Upper lobe of right lung (tissue), 1 donor: ENCODE measurements at places on chromosomes 16 and 17. TPM values are rescaled to one million over a fixed set of nuclear protein-coding genes. Genes with fewer than 3 reads are reported as not detected.

The CASKIN1 gene
- 0.06 TPM for total RNA-seq

The NPIPA3 gene
- total RNA-seq = 3.2 TPM

The P4HB gene
- 462 TPM for total RNA-seq

The NLRC3 gene
- 5.5 TPM for total RNA-seq

The TMEM219 gene
- 133 TPM for total RNA-seq

The ITGB4 gene
- 82.2 TPM for total RNA-seq

The ATP2A1 gene
- total RNA-seq = 0.46 TPM

The SLC35G6 gene
- not detected for total RNA-seq

The IL32 gene
- total RNA-seq = 91.5 TPM

The CCT6B gene
- total RNA-seq = 1.7 TPM

The FADS6 gene
- not detected for total RNA-seq

The EPN3 gene
- 0.09 TPM for total RNA-seq

The NGFR gene
- 0.78 TPM for total RNA-seq

The SPN gene
- 70.7 TPM for total RNA-seq

The ARSG gene
- 4.8 TPM for total RNA-seq

The FOXL1 gene
- total RNA-seq = 0.81 TPM

The CYGB gene
- total RNA-seq = 34.3 TPM

The CAPNS2 gene
- 0.67 TPM for total RNA-seq

The SEPTIN12 gene
- total RNA-seq = not detected

The CCL14 gene
- 110 TPM for total RNA-seq

The EVPLL gene
- total RNA-seq = 1.8 TPM

The IKZF3 gene
- 8.2 TPM for total RNA-seq

The ARMC7 gene
- 18.0 TPM for total RNA-seq

The PRSS21 gene
- 17.1 TPM for total RNA-seq

The TMEM235 gene
- total RNA-seq = not detected

The RNF166 gene
- 50.6 TPM for total RNA-seq

The PERCC1 gene
- not detected for total RNA-seq

The YPEL2 gene
- 19.6 TPM for total RNA-seq

The SKA2 gene
- 21.3 TPM for total RNA-seq

The BLTP2 gene
- 145 TPM for total RNA-seq

The RUNDC3A gene
- total RNA-seq = 0.32 TPM

The MPP2 gene
- total RNA-seq = 0.49 TPM

The NOG gene
- 2.3 TPM for total RNA-seq

The ANKFN1 gene
- total RNA-seq = 0.75 TPM

The LPO gene
- total RNA-seq = not detected

The PIK3R6 gene
- 2.7 TPM for total RNA-seq

The IGFALS gene
- total RNA-seq = 2.5 TPM

The ZNF75A gene
- 26.1 TPM for total RNA-seq

The CX3CL1 gene
- 47.5 TPM for total RNA-seq

The CPHXL2 gene
- total RNA-seq = not detected

The ZCCHC14 gene
- total RNA-seq = 27.2 TPM

The PYDC1 gene
- total RNA-seq = not detected

The NOL11 gene
- 30.5 TPM for total RNA-seq

The ITGA2B gene
- 4.6 TPM for total RNA-seq

The IRX5 gene
- 23.3 TPM for total RNA-seq

The GALNS gene
- total RNA-seq = 32.8 TPM

The CSH1 gene
- total RNA-seq = not detected

The MED31 gene
- total RNA-seq = 17.4 TPM

The KRT32 gene
- not detected for total RNA-seq

The SCARF1 gene
- total RNA-seq = 48.5 TPM

The NPIPA7 gene
- total RNA-seq = 7.7 TPM

The WSCD1 gene
- total RNA-seq = 7.7 TPM

The FOXJ1 gene
- 2.9 TPM for total RNA-seq

The RNF227 gene
- 8.0 TPM for total RNA-seq
